ENCODE measurements at places on chromosomes 1 and 21.

- no peak for DNase-seq
These were observed 37.1 kb downstream of the JUN start for GRCh38 chr1:58746757-58747156.

GRCh38 chr1:31007462-31007991, 58.0 kb downstream of the PUM1 start:
- DNase-seq: no peak

DNA sequence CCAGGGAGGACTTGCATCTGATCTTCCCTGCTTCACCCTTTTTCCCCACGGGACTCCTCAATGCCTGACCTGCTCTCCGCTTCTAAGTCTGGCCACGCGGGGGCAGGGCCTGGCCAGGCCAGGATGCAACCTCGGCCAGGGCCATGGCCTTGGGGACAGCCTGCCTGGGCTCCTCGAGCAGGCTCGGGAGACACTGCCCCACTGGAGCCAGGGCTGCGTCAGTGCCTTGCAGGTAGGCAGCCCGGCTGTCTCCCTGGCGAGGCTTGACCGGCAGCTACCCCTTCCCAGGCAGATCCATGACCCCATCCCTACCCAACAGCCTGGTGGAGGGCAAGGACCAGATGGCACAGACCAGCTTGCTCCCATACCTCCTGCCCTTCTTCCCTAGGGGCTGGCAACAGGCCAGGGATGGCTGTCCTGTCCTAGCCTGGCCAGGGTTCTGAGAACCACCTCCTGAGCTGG, 2.7 kb upstream of the PRDM16 start:
- DNase-seq: no peak

GRCh38 chr1:192958350-192958749, 100.8 kb downstream of the UCHL5 start:
- no peak for DNase-seq

DNA sequence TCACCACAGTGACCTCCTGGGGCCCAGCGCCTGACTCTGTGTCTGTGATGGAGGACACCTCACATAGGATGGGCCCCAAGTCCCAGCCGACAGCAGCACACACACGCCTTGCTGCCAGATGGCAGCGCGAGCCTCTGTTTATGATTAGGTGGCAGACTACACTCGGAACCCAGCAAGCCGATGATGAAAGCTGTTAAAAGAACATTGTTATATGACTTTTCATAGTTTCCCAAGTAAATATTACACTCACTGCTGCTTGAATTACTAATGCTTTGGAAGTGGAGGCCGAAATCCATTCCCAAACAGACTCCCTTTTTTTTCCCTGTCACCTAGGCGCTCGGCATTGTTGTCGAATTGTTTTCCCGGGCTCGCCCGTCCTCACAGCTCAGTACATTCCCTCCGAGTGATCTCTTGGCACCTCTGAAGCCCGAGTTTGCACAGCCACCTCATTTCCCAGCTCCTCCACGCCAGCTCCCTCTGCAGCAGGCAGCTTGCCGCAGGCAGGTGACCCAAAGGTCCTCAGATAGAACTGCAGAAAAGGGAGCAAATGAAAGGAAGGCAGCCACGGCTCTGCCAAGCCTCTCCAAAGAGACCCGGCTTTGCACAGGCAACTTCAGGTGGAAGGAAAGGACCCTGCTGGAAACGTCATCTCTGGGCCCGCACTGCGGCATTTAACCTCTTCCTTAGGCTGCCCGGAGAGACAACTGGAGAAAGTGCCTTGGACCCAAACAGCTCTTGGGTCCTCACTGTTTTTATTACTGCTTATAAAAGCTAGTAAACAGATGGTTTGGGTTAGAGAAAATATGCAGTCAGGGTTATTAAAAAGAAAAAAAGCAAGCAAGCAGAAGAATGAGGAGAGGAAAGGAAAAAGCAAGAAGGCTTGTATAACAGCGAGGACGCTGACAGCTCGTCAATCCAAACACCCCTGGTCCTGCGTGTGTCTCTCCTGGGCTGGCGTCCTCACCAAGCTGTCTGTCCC, 72.2 kb upstream of the SLC25A33 start:
- DNase-seq: no peak

GRCh38 chr1:169305356-169305755, 62.2 kb downstream of the NME7 start:
- DNase-seq: no peak

DNA sequence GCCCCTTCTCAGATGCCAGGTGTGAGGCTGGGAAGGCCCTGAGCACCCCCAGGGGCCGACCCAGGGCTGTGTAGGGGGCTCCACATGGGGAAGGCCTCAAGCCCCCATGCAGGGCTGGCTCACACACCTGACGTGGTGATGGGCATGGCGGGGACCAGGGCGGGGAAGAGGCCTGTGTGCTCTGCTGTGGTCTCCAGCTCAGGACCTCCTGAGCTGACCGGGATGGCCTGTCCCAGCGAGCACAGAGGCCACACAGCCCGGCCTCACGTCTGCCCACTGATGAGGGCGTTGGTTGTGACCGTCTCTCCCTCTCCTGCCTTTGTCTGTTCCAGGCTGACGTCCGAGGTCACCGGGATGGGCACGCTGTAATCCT, 40.2 kb upstream of the COL6A1 start:
- no peak for DNase-seq

GRCh38 chr21:31650930-31651329, 8.6 kb upstream of the SOD1 start:
- no peak for DNase-seq

DNA sequence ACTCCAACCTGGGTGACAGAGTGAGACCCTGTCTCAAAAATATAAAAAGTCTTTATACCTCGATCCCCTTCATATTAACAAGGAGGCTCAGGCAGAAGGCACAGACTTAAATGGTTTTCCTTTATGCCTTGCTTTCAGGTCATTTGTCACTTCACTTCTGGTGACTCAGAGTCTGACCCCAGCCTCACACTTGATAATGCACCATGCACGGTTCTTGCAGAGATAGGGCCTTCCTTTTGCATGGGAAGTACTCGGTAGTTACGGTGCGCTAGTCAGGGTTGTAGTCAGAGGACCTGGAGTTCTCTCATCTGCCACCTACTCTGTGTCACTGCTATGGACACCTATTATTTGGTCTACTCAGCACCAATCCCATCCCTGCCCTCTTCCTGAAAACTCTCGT, 43.6 kb upstream of the BMP8B start:
- no peak for DNase-seq

DNA sequence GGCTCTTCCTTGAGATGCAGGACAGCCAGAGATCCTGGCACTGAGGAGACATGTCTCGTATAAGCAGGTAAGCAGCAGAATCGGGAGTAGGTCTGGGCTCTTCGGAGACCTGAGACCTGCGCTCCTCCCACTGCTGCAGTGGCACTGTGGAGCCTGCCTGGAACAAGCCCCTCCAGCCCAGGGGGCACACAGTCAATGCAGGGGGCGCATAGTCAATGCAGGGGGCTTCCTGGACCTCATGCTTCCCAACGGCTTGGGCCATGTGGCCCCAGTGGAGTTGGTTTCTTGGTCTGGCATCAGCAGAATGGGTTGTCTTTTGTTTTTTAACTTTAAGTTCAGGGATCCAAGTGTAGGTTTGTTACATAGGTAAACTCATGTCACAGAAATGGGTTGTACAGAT, 27.9 kb upstream of the EPHA8 start:
- no peak for DNase-seq

GRCh38 chr1:150110116-150110515, 39.6 kb upstream of the PLEKHO1 start:
- no peak for DNase-seq

DNA sequence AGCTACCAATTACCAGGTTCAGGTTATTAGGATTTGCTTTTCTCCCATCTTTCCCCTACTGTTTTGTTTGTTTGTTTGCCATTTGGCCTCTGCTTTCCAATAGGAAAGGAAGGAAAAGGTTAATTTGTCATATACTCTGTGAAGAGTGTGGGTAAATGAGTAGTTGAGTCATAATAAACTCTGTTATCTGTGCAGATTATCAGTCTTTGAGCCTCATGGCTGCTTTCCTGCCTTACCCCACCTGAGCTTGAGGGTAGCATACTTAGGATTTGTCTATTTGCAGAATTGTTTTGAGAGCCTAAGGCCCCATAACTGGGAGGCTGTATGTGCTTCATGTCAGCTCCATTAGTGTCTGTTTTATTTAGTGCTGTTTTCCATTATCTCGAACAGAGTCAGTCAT, 32.9 kb upstream of the SNX27 start:
- DNase-seq: no peak

GRCh38 chr1:41664861-41665640, 180.6 kb upstream of the EDN2 start:
- no peak for DNase-seq

- no peak for DNase-seq
These were observed 559.3 kb upstream of the USP24 start for GRCh38 chr1:55774446-55774845.

DNA sequence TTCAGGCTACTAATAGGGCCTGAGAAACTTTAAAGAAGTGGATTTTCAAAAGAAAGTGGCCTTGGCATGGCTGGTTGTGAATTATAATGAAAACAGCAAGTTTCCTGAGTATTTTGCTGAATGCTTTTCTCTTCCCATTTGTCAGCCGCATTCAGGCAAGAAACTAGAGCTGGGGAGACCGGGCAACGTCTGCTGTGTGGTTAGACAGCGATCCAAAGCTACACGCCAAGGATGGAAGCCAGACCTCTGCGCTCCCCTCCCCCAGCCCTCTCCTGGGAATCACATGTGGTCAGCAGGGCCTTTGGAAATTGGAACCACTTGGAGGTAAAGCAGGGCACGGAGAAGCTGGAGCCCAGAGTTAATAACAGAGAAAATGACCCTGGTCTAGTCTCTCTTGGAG, 114.1 kb upstream of the CD34 start:
- DNase-seq: no peak

Measured in stimulated activated CD8-positive, alpha-beta memory T cell treated with anti-CD3 and anti-CD28 coated beads, Interleukin-7, amount 100 ng/mL, for 24 hours (primary cell).